ENCODE measurements at places on chromosomes 2 and 18.

DNA sequence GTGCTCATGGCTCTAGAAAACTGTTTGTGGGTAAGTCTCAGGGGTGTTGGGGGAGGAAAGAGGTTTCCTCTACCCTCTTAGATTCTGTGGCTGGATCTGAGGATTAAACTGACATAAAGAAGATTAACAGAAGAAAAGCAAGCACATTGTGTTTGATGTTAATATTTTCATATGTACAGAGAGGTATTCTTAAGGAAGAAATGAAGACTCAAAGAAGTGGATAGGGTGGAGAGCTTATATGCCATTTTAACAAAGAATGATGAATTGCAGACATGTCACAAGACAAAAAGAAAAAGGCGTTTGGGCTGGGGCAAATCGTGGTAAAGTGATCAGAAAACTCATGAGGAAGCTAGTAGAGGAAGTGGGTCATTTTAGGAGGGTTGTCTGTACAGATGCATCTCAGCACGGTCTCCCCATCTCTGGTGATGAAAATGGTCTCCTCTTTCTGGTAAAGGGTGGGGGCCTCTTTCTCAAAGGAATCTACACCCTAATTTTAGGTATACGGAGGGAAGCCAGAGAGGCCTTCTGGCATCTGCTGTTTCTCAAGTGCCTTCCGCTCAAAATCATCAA, 17.8 kb downstream of the FAM110C start:
- DNase-seq: no peak

DNA sequence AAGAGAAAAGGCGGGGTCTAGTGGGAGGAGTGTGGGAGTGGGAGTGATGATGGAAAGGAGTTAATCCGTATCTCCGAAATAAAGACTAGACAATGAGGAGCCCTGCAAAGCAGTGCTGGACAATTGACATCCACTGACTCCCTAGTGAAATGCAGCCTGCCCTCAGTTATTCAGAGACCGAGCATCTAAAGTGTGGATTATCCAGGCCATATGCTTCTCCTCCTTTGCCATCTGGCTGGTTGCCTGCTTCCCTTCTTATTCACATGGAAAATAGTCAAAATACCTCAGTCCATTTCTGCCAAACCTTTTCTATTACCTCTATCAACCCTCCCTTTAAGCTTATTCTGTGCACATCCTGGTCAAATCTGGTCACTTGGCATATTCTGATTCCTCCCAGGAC, 288.8 kb upstream of the SIX3 start:
- DNase-seq: no peak

GRCh38 chr2:108154366-108155061, 85.3 kb upstream of the SULT1C3 start:
- DNase-seq: no peak

GRCh38 chr18:6022074-6022444, 126.7 kb upstream of the TMEM200C start:
- no peak for DNase-seq

DNA sequence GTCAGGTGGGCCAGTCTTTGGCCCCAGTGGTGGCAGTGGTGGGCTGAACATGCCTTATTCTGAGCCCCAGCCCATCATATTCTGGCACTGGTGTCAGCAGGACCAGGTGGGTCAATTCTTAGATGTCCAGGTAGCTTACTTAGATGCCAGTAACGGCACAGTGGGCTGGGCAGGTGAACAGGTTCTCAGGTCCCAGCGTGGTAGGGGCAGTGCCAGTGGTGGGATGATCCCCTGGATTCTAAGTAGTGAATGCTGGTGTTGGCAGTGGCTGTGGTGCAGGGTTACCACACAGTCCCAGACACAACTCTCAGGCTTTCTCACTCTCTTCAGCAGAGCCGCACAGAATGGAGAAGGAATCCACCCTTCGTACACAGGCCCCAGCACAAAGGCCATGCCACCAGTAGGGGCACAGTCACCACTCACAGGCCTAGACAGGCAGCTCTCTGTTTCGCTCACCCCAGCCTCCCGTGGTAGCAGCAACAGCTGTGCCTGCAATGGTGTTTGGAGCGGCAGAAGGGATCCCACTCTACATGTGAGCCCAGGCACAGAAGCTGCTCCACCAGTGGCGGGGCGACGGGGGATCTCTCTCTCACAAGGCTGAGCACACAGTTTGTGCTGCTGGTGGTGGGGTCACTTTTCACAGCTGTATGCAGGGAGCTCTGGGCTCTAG, 97.3 kb downstream of the ANKRD12 start:
- DNase-seq: no peak
